ENCODE measurements at places on chromosomes 6 and 20. TPM values are rescaled to one million over a fixed set of nuclear protein-coding genes. Genes with fewer than 3 reads are reported as not detected.
A peak's percentile ranks its signal among the peaks of the same experiment; 100 is the strongest.

- DNase-seq, result no peak
Measured at GRCh38 chr6:137390334-137390733, 103.9 kb downstream of the OLIG3 start.

GRCh38 chr6:90397929-90398674, 101.5 kb upstream of the BACH2 start:
- peak; percentile 6 for DNase-seq

- DNase-seq, result peak; percentile 88
Measured at GRCh38 chr20:23156170-23156841, 70.2 kb upstream of the CD93 start.

The OR10C1 gene
- polyA plus RNA-seq, result not detected

DNA sequence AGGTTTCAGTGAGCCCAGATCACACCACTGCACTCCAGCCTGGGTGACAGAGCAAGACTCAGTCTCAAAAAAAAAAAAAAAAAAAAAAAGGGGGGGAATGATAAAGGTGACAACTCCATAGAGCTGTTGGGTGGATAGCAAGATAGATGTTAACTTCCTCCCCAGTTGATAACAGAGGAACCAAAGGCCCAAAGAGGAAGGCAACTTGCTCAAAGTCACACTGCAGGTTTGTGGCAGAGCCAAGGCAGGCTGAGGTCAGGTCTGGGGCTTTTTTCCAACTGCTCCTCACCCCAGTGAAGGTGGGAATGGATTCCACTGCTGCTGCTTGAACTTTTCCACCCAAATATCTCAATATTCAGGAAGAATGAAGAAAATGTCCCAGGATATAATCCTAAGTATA, 26.7 kb downstream of the HCK start:
- DNase-seq, result no peak

Data from fibroblast of lung (primary cell).